ENCODE measurements at places on chromosomes 6 and 20. TPM values are rescaled to one million over a fixed set of nuclear protein-coding genes. Genes with fewer than 3 reads are reported as not detected.

FABP7 gene
- total RNA-seq, result not detected

LY6G6C gene
- 14.6 TPM for total RNA-seq

DDX27 gene
- total RNA-seq, result 35.7 TPM

DNA sequence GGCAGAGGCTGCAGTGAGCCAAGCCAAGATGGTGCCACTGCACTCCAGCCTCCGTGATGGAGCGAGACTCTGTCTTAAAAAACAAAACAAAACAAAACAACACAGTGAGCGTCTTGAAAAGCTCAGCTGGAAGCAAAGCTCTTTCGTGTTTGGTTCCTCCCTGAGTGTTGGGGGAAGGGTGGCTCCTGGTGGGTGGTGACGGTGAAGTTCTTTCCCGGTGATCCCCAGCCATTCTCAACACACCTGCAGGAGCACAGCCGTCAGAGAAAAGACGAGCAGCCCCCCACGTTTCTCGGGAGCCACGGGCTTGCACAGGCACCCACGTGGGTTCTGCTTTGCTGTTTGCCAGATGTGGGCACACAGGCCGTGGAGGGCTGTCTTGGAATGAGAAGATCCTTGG, 3.2 kb downstream of the BHLHE23 start:
- no peak for DNase-seq
- no peaks in the 10 kb centered on the region for H3K36me3 ChIP-seq
- H3K4me1 ChIP-seq, result no peaks in the 10 kb centered on the region
- H3K4me3 ChIP-seq, result no peak overlapping the region
- H3K27me3 ChIP-seq, result peaks cover 100% of the 10 kb centered on the region

DNA sequence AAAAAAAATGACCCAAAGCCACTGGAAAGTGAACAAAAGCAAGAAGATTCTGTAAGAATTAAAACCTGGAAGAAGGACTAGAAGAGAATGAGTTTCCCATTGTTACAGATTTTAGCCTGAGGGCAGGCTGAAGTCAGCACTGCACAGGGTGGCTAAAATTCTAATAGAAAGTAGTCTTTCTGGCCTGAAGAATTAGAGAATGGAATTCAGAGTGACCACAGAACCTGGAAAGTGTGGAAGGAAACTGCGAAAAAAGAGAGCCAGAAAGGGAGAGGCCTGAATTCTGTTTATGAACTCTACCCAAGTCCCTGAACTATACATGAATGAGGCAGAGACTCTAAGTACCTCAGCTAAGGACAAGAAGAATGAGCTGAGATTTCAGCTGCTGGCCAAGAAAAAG, 38.9 kb upstream of the FILIP1 start:
- no peaks in the 10 kb centered on the region for H3K4me1 ChIP-seq
- no peak for DNase-seq
- no peaks in the 10 kb centered on the region for H3K27me3 ChIP-seq
- no peak overlapping the region for H3K27ac ChIP-seq

DNA sequence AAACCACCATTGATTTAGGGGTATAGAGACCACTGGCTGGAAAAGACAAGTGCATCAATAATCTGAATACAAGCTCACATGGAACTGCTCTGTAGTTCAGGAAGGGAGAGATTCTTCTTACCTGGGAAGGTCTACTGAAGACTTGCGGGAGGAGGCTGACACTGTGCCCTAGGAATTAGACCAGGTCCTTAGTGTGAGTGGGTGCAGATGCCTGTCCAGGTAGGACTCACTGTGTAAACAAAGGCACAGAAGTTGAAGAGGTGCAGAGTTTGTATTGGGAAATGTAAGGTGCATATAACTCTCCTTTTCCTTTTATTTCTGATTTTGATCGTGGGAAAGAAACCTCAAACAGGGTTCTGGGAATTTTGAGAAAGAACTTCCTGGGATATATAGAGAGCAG, 66.8 kb downstream of the DAAM2 start:
- H3K4me3 ChIP-seq, result no peak overlapping the region
- peaks cover 10% of the 10 kb centered on the region for H3K36me3 ChIP-seq
- H3K4me1 ChIP-seq, result no peaks in the 10 kb centered on the region
- H3K27me3 ChIP-seq, result no peaks in the 10 kb centered on the region

- H3K27me3 ChIP-seq, result peaks cover 31% of the 10 kb centered on the region
- H3K4me3 ChIP-seq, result no peak overlapping the region
- H3K27ac ChIP-seq, result no peak overlapping the region
- DNase-seq, result no peak
Observed at GRCh38 chr6:109183109-109183650, 87.9 kb downstream of the CEP57L1 start.

DNA sequence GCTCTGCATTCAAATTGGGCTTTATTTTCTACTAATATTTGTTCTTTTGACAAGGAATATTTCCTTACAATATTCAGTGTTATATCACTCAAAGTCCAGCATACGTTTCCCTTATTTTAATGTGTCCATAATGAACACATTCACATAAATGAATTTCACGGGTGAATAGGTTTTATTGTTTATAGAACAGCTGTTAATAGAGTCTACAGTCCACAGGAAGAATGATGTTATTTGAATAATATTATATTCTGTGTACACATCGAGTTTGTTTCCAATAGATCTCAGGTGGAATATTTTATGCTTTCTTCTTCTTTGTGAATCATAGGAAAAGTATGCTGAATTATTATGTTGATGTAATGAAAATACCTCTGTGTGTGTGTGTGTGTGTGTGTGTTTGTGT, 582.4 kb downstream of the CDH26 start:
- no peak overlapping the region for H3K27ac ChIP-seq
- no peak overlapping the region for H3K4me3 ChIP-seq
- no peak for DNase-seq

DNA sequence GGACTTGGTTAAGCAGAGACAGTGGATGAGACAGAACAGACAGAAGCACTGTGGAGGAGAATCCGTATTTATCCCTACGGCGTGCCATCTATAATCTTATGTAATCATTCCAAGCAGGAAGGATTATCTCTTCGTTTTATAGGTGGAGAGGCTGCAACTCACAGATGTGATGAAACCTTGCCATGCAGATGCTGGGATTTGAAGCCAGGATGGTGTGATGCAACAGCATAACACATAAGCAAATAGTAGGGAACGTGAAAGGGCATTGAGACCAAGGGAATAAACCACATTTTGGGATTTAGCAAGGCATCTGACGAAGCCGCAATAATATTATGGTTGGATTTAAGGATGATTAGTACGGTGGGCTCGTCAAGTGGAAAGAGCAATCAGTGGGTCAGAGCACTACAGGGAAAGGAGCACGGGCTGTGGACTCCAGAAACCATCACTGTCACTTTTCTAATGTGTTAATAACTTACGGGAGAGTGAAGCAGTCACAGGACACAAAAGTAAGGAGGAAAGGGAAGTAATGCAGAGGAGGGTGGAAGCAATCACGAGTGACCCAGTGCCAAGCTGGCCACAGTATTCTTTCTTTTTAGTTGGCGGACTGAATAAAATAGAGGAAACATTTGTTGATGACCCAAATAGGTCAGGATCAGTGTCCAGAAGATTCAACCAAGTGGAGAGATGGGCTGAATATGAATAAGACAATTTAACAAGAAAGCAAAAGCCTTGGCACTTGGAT, 119.6 kb upstream of the EDN1 start:
- H3K27ac ChIP-seq, result no peak overlapping the region
- no peaks in the 10 kb centered on the region for H3K4me1 ChIP-seq
- no peaks in the 10 kb centered on the region for H3K27me3 ChIP-seq
- no peak for DNase-seq

SDC4 gene
- 174 TPM for total RNA-seq

IL22RA2 gene
- total RNA-seq, result not detected

NOTCH4 gene
- total RNA-seq, result 4.7 TPM

- DNase-seq, result no peak
- no peaks in the 10 kb centered on the region for H3K36me3 ChIP-seq
- peaks cover 22% of the 10 kb centered on the region for H3K4me1 ChIP-seq
- H3K27ac ChIP-seq, result no peak overlapping the region
- H3K4me3 ChIP-seq, result no peak overlapping the region
Observed at GRCh38 chr6:149960488-149960887, 3.3 kb upstream of the ULBP1 start.

SAMHD1 gene
- total RNA-seq, result 17.0 TPM

DNA sequence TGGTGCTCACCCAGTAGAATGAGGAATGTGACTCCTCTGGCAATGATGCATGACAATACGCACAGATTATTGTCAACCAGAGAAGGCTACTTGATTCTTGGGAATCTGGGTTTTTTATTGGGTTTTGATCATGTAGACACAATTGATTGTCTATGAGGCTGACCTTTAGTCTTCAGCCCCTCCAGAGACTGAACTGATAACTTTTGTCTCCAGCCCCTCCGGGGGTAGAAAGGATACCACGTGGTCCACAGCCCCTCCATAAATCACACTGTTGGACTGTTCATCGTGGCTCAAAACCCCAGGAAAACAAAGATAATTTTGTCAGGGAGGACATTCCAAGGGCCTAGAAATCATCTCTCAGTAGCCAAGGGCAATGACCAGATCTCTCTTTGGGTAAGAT, 57.5 kb upstream of the ADGRF5 start:
- no peaks in the 10 kb centered on the region for H3K27me3 ChIP-seq
- no peak for DNase-seq
- no peaks in the 10 kb centered on the region for H3K36me3 ChIP-seq
- peaks cover 14% of the 10 kb centered on the region for H3K4me1 ChIP-seq
- H3K27ac ChIP-seq, result no peak overlapping the region

SLC22A16 gene
- total RNA-seq, result not detected

DNA sequence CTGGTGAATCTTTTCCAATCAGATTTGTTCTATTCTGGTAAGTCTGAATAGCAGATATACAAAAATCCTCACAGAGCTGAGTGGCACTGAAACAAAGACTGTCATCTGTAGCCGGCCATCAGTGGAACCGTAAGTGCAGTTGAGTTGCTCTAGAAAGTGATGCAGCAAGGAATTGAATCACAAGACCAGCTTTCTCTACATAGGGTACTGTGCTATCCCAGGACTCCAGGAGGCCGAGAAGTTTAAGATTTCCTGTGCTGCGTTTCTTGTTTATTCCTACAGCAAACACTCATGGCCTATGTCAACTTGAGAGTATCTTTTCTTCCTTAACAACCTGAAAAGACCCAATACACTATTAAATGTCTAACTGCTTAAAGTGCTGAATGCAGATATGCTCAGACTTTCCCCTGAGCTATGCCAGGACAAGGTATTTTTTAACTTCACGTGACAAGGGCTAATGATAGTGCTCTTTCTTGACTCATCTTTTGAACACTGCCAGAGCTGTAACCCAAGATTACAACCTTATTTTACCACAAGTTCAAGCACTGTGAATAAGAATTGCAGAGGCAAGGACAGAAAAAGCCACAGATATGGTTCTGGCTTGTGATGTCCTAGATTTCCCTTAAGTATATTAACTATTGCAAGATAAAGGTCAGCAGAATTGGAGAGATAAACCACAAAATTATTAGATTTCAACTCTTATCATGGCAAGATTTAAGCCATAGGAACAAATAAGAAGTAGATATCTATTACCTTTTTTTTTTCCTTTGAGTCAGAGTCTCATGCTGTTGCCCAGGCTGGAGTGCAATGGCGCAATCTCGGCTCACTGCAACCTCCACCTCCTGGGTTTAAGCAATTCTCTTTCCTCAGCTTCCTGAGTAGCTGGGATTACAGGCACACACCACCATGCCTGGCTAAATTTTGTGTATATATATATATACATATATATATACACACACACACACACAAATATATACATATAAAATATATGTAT, 71.6 kb downstream of the GJA1 start:
- H3K27ac ChIP-seq, result no peak overlapping the region
- no peak overlapping the region for H3K4me3 ChIP-seq
- no peak for DNase-seq
- no peaks in the 10 kb centered on the region for H3K36me3 ChIP-seq
- H3K27me3 ChIP-seq, result no peaks in the 10 kb centered on the region

BFSP1 gene
- total RNA-seq, result 1.3 TPM

DNA sequence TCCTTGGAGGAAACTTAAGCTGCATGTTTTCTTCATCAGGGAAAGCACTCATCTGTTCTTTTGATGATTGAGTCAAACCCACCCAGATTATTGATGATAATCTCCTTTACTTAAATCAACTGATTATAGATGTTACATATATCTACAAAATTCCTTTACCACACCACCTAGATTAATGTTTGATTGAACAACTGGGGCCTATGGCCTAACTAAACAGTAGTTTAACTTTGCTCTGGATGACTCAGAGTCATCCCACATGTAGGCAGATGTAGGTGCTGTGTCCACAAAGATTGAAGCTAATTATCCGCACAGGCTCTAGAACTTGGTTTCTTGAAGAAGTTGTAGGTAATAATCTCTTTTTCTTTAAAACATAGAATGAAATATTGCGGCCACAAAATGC, 42.2 kb downstream of the PKIB start:
- no peaks in the 10 kb centered on the region for H3K4me1 ChIP-seq
- H3K36me3 ChIP-seq, result no peaks in the 10 kb centered on the region
- no peak overlapping the region for H3K4me3 ChIP-seq
- H3K27ac ChIP-seq, result no peak overlapping the region
- DNase-seq, result no peak

DNA sequence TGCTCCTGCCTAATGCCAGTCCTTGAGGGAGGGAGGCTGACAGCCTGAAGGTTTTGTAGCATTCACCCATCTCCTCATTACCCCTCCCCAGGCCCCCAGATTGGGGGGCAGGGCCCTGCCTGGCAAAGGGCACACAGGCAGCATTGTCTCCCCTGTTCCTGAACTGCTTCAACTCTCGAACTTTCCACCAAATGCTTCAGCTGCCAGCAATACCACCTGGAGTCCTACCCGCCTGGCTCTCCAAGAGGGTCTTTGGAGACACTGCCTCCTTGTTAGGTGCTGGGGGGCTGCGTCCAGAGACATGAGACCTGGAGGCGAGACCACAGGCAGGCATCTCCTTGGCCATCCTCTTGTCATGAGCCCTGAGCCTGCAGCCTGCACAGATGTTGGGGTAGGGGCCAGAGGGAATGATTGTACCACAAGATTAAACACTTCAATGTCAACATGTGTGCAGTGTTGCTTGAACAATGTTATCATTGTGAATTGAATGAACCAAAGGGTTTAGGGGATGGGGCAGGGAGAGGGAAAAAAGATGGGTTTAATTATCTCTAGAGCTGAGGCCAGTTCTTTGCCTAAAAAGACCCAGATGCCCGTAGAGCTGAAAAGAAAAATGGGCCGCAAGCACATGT, 25.0 kb downstream of the BMP7 start:
- H3K4me1 ChIP-seq, result peaks cover 43% of the 10 kb centered on the region
- H3K4me3 ChIP-seq, result no peak overlapping the region
- DNase-seq, result no peak
